Keratinocyte (primary cell): ENCODE measurements at places on chromosomes 16 and 17.

DNA sequence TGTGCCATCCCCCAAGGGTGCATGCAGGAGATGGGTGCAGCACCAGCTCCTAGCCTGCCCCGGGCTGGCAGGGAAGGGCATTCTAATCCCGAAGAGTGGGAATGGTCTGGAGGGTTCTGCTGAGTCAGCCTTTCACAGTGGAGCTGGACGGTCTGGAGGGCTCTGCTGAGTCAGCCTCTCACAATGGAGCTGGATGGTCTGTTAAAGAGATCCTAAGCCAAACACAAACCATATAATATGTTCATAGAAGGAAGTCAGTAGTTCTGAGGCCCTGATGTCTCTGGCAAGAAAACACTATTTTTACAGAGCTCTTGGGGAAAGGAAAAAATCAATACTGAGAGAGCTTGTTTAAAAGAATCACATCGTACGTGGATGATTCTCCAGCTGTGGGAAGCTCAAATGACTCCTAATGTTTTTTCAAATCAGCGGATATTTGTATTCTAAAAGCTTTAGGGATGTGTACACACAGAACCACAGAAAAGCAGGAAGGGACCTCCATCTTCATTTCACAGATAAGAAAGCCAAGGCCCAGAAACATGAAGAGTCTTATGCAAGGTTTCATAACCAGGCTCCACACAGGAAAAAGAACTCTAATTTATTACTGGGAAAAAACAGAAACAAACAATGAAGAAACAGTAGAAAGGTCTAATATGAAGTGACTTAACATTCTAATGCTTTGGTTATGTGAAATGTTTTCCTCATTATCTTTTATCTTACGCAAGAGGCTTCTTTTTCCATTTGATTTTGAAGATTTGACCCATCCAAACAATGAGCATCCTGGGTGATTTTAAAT is 176.3 kb downstream of the VPS53 start:
- DNase-seq, result no peak

- no peak for DNase-seq
Observed at GRCh38 chr17:27559506-27560481, 71.2 kb upstream of the LGALS9 start.

DNA sequence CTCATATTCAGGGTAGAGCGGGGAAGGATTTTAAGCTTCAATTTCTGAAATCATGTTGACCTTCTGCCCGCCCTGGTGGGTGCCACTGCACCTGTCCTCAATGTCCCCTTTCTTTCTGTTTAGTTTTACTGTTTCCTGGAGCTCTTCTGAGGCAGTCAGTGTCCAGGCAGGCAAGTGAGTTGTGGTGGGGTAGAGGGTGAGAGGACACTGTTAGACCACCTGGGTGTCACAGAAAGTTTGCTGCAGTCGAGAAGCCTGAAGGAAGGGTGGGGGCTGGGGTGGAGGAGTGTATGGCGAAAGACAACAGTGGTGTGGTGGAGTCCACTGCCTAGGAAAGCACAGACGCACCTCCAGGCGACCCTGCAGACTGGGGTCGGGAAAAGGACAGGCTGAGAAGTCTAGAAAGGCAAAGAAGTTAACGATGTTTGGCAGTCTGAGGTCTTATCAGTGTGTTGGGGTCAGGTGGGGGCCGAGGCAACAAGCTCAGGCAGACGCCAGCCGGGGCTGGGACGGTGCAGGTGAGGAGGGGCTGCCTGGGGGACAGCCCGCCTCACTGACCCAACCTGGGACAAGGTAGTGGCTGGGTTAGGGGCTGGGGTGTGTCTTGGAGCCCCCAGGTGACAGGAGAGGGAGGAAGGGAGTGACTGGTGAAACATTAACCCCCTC is 23.3 kb upstream of the HOXB13 start:
- DNase-seq, result no peak

- peak; percentile 21 for DNase-seq
Observed at GRCh38 chr16:15502041-15502725, 67.8 kb downstream of the BMERB1 start.

- DNase-seq, result no peak
Observed at GRCh38 chr17:4118015-4118743, 24.7 kb downstream of the ZZEF1 start.

DNA sequence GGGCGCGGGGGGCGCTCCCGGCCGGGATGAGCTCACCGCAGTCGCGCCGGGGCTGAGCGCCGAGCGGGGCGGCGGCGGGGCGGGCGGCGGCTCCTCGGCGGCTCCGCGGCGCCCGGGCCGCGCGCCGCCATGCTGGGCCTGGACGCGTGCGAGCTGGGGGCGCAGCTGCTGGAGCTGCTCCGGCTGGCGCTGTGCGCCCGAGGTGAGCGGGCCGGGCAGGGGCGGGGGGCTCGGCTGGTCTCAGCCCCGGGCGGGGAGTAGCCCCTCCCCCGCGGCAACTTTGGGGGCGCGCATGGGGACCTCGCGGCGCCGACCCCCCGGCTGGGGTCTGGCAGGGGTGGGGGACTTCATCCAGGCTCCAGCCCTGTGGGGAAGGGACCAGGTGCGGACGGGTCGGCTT is at the start of gene ARHGDIG:
TSS of gene ARHGDIG (plus strand) at position 40 of the 400 bp plus-strand sequence. CDS start at position 130, 90 bp downstream.
- DNase-seq, result no peak

- DNase-seq, result no peak
Observed at GRCh38 chr17:68634345-68634876, 33.2 kb upstream of the FAM20A start.

- no peak for DNase-seq
Observed at GRCh38 chr17:72931635-72932034, 160.9 kb downstream of the SLC39A11 start.

GRCh38 chr17:30443721-30444120 is 33.5 kb upstream of the GOSR1 start:
- DNase-seq, result no peak

- DNase-seq, result no peak
Observed at GRCh38 chr16:53779186-53779585, 75.2 kb downstream of the FTO start.

DNA sequence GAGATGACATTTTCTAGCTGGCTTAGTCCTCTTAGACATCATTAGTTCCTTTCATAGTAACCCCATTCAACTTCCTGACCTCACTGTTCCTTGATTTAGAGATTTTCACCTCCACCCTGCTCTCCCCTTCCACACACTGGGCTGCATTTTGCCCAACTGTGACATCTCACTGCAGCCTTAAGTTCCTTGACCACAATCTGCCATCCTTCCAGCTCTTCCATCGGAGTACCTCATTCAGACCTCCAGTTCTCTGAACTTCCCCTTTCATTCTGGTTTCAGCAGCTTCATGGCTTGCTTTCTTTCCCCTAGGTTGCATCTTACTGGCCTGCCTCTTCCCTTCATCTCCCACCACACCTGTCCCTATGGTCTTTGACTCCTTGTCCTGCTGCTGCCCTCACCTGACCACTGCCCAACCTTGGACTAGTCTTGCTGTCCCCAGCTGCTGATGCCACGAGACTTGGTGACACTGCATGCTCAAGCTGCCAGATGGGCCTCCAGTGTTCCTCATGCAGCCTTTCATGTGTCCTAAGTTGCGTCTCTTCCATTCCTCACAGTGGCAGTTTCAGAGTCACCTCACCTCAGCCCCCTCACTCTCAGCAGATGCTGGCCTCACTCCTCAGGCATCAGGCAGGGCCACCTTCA is 40.8 kb downstream of the NUP88 start:
- DNase-seq, result no peak

GRCh38 chr16:3690470-3690928 is 26.8 kb downstream of the TRAP1 start:
- DNase-seq, result peak; percentile 56

- no peak for DNase-seq
Observed at GRCh38 chr16:50702725-50703124, 9.3 kb downstream of the NOD2 start.

DNA sequence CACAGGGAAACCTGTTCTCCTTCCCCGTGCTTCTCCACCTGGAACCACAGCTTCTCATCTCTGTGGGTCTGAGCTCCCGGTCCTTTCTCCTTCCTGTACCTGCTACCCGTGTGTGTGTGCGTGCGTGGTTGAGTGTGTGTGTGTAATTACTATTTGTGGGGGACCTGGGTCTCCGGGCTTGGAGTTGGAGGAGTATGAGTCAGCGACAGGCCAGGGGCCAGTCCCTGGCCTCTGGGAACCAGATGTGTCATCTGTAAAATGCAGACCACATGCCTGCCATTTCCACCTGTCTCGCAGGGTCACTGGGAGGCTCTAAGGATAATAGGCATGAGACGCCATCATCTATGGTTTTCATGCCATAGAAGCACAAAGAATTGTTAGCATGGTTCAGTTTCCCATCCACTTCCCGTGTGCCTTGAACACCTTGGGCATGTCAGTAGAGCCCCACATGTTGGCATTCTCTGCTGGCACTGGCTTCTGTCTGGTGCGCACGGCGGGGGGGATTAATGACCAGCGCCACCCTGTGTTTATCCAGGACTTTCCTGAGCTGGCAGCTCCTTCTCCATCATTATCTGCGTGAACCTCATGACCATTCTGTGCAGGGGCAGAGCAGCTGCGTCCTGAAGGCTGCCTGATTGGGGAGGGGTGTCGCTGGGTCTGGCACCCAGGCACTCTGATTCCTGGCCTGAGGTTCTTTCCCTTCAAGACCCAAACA is 1.5 kb downstream of the ZNF205 start:
- DNase-seq, result no peak

DNA sequence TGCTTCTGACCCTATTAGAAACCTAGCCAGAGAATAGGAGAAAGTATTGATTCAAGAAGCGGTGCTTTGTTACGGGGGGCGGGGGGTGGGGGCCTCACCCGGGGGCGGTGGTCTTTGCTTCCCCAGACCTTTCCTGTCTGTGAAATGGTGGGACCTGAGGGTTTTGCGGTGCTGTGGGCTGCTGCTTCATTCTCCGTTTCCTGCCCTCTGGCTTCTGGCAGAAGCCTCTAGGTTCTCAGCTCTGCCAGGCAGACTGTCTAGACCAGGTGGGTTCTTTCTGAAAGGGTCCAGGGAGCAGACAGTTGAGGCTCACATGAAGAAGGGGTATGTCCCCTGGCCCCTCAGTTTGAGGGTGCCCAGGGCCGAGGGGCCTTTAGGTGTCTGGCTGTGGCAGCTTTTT is 14.0 kb downstream of the GSE1 start:
- DNase-seq, result no peak

- DNase-seq, result no peak
Observed at GRCh38 chr17:17326275-17326875, 23.2 kb downstream of the NT5M start.

- DNase-seq, result no peak
Observed at GRCh38 chr17:4856937-4857314, 23.8 kb downstream of the MINK1 start.

- DNase-seq, result peak; percentile 71
Observed at GRCh38 chr17:31494259-31495021, 103.0 kb downstream of the RAB11FIP4 start.

- DNase-seq, result no peak
Observed at GRCh38 chr16:80852261-80852872, 48.0 kb upstream of the CDYL2 start.

DNA sequence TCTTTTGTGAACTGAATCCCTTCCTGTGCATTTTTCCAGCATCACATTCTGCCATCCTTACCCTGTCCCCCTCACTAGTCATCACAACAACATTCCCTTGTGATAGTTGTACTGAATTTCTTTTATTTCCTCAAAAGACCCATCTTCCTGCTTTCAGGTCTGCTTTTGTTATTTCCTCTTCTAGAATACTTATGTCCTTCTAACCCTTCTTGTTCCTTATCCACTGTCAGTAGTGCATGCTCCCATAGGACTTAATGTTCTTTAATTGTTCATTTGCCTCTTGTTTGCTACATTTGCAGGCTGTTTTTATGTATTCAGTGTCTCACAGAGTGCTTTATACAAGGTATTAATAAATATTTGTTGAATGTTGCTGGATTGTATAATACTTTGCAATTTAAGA is 73.0 kb downstream of the BCAS3 start:
- no peak for DNase-seq

- no peak for DNase-seq
Observed at GRCh38 chr16:84795329-84796053, 24.3 kb upstream of the CRISPLD2 start.

DNA sequence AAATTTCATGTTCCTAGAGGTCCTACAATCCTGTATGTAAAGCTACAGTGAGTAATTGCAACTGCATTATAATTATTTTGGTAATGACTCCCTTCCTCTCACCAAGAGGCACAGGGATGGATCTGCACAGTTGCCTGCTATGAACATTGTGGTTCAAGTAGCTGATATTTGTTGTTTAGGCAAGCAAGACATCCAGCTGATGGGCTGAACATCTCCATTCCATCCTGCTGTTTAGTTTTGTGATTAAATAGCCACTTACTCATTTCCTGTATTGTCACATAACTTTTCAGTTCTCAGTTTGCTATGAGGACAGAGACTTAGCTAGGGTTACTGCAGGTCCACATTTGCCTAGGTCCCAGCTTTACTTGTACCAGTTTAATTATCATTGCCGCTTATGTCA is 181.2 kb upstream of the TBX2 start:
- DNase-seq, result no peak

- no peak for DNase-seq
Observed at GRCh38 chr16:3780570-3780969, 63.2 kb upstream of the TRAP1 start.

- no peak for DNase-seq
Observed at GRCh38 chr16:914440-914839, 56.3 kb downstream of the LMF1 start.

DNA sequence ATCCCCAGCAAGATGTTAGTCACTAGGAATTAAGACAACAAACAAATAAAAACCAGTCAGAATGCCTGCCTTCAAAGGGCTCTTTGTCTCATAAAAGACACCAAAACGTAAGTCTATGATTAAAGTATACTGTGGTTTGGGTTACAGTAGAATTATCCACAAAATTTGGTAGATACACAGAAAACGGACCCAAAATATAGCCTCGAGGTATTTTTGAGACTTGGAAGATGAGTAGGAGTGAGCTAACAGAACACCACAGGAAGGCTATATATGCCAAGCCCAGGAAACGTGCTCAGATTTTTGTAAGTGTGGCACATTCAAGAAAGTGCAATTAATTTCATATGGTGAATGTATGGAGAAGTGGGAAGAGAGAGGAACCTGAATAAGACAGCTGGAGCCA is 831.4 kb downstream of the CDH11 start:
- DNase-seq, result no peak

- no peak for DNase-seq
Observed at GRCh38 chr17:64152428-64153125, 22.6 kb upstream of the ERN1 start.

DNA sequence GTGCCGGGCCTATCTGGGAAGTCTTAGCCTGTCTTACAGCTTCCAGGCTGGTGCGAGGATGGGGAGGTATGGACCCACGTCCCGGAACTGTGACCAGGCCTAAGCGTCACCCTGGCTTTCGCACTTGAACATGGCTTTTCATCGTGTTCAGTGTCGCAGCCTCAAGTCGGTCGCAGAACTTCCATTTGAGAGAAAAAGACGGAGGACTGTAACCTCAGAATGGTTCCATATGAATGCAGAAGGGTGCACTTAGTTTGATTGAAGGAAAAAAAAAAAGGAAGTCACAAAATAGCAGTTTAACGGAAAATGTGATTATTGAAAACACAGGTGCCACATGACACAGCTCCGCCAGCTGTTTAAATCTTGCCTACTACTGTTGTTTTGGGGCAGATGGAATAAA is 30.2 kb upstream of the JPT2 start:
- no peak for DNase-seq

GRCh38 chr16:86761111-86762031 is 183.0 kb downstream of the FOXL1 start:
- DNase-seq, result no peak
